ENCODE measurements at places on chromosomes 6 and 20. TPM values are rescaled to one million over a fixed set of nuclear protein-coding genes. Genes with fewer than 3 reads are reported as not detected.

The ADGB gene
- total RNA-seq: not detected

DNA sequence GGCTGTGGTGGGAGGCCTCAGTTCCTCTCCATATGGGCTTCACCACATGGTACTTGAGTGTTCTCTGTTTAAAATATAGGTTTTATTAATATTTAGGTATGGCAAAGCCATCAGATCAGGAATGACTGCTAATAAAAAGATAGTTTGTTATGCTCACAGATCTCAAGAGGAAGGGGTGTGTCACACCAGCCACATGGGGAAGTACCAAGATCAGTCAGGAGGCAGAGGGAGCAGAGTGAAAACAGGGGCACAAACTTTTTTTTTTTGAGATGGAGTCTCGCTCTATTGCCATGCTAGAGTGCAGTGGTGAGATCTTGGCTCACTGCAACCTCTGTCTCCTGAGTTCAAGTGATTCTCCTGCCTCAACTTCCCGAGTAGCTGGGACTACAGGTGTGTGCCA is 92.1 kb upstream of the GCM1 start:
- no peak for DNase-seq

GRCh38 chr6:45607798-45608197 is 230.1 kb upstream of the SUPT3H start:
- no peak for DNase-seq

The DEFB124 gene
- 0.76 TPM for total RNA-seq

DNA sequence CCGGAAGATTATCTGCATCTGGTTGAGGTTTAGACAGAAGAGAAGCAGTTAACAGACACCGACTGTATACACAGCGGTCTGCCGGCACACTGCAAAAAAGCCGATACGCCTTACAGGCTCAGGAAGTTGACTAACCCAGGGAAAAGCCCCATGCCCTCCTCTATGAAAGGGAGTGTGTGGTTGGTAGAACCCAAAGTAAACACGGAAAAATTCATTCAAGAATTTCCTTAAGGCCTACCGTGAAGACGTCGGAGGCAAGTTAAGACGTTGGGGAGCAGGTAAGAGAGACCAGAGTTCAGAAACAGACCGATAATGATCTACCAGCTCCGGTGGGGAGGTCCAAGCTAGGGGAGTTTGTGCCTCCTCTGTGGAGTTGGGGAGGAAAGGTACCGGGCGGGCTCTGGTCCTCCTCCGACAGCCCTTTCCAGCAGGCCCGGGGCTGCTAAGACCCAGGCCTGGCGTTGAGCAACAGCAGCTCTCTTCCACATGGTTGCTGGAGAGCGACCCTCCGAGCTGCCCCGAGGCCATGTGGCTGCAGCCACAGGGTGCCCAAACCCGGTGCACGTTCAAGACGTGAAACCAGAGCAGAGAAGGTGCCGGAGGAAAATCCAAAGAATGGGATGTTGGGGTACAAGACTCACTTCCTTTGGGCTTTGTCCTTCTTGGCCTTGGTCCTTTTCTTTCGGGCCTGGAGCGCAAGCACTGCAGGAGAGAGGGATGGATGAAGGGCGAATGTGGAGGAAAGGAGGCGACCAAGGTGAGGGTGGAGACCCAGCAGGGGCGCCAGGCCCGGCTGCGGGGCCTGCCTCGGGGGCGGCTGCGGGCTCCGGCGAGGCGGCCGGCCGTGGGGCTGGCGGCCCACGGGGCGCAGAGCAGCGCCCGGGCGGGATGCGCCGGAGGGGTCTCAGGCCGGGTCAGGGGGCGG is 809 bp downstream of the SRPK1 start:
- no peak for DNase-seq

The TMEM151B gene
- not detected for total RNA-seq

- no peak for DNase-seq
These were observed 107.1 kb upstream of the ASF1A start for GRCh38 chr6:118786596-118787453.

DNA sequence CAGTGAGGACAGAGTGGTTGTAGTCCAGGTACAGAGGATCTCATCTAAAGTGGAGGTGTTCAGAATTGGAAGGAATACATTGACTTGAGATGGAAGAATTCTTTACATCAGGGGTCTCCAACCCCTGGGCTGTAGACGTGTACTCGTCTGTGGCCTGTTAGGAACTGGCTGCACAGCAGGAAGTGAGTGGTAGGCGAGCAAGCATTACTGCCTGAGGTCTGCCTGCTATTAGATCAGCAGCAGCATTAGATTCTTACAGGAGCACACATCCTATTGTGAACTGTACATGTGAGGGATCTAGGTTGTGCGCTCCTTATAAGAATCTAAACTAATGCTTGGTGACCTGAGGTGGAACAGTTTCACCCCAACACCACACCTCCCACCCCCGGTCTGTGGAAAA is 121.1 kb downstream of the CDKAL1 start:
- no peak for DNase-seq

DNA sequence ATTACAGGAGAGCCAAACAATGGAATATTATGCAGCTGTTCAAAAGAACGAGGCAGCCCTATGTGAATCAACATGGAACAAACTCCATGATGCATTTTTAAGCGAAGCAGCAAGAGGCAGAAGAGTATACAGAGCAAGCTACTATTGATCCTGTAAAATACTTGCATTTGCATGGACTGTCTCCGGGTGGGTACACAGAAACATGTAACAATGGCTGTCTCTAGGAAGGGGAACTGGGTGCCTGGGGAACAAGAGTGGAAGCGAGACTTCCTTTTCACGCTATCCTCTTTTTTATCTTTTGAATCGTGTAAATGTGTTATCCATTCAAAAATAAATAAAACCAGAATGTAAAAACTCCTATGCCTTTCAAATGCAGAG is 93.3 kb upstream of the SIRPA start:
- DNase-seq: no peak

DNA sequence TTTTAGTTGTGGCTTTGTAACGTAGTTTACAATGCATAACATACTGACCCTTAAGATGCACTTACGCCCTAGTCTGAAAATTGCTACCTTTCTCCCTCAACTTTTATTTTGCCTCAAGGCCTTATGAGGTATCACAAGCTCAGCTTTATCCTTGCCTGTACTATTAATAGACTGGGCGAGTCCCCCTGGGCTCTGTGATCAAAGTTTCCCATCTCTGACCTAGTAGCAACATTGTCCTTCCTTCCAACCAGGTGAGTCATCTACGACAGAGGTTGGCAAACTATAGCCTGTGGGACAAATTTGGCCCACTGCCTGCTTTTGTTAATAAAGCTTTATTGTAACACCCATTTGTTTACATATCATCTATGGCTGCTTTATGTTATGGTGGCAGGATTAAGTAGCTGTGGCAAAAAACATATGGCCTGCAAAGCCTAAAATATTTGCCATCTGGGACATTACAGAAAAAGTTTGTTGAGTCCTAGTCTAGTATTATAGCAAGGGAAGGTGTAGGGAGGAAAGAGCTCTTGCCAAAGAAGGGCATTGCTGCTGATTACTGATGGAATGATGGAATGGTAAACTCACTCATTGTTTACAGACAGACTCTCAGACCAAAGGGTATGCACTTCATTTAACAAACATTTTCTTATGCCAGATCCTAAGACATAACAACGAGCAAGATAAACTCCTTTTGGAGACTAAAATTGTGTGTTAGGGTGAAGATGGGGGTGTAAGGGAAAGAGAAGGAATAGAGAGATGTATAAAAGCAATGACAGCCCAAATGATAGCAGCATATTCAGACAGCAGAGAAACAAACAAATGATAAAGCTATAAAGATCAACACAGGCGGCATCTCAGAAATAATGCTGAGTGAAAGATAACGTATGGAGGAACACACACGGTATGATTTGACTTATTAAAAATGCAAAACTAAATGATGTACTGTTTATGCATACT is 74.2 kb downstream of the SLC22A23 start:
- no peak for DNase-seq

The BTN1A1 gene
- total RNA-seq: not detected

DNA sequence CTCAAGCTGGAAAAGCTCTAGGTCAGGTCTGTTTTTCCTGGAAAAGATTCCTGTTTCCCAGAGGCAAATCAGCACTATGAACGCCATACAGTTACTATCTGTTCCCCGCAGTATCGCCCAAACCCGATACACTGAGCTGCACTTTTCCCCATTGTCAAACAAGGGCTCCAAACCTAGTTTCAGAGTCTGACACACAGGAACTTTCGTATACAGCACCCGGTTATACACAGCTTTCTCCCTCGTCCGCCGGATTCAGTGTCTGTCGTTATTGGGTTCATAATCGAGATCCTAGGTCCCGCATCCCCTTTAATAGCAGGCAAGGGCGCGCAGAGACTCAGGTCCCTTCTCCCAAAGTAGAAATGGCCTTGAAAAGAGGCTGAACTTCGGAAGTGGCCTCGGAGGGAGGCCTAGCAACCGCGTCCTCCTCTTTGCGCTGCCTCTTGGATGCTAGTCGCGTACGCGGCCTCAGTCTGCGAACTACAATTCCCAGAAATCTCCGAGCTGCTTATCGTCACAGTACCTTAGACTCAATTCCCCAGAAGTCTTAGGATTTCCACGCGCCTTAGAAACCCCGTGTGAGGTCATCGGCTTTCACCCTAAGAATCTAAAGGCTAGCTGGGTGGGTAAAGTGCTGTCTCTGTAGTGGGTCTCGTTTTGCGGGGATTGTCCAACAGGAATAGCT is 34.2 kb downstream of the ZNF391 start:
- no peak for DNase-seq

The OPRM1 gene
- total RNA-seq: not detected

The STK4 gene
- 30.1 TPM for total RNA-seq

GRCh38 chr20:47198254-47198671 is 158.2 kb downstream of the ZMYND8 start:
- no peak for DNase-seq
